ENCODE measurements at places on chromosomes 3 and 15.

- no peak for DNase-seq
Measured at GRCh38 chr3:172203522-172204258, 164.3 kb downstream of the FNDC3B start.

- no peak for DNase-seq
Measured at GRCh38 chr3:160576621-160577020, 11.2 kb upstream of the KPNA4 start.

DNA sequence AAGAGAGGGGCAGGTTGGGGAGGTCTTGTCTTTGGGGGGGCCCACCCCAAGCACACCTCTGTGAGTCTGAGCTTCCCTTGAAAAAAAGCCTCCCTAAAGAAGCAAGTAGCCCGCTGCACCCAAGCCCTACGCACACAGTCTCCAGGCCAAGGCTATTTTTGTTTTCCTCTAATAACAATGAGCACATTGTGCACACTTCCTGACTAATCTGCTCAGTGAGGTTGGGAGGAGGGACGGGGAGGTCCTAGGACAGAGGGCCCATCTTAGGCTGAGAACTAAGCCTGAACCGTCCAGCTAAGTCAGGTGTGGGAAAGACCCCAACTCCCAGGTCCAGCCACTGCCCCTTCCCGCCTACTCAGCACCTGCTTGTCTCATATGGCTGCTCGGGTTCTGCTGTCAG, 87.2 kb downstream of the HMG20A start:
- no peak for DNase-seq

GRCh38 chr3:188539631-188540194, 385.8 kb downstream of the LPP start:
- DNase-seq: no peak

DNA sequence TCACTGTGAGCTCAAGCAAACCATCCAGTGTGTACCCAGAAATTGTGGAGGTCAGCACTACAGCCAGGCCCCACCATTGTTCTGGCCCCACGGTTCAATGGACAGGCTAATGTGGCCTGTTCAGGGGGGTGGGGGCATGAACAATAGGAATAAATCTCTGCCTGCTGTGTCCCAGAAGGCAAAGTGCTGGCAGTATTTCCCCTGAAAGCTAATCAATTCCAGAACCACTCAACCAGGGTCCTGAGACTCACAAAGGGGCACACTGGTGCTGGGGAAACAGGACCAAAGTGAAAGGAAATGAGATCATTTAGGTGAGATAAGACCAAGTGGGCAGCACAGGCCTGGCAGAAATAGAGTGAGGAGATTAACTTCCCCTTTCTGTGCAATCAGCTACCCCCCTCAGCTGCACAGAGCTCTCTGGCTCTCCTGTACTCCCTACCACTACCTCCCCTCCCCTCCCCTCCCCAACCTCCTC, 11.5 kb downstream of the CRYGS start:
- no peak for DNase-seq

- no peak for DNase-seq
Measured at GRCh38 chr3:191376516-191377141, 46.3 kb upstream of the UTS2B start.

- no peak for DNase-seq
Measured at GRCh38 chr3:65402597-65402996, 636.1 kb downstream of the MAGI1 start.

All from stimulated activated CD8-positive, alpha-beta memory T cell treated with anti-CD3 and anti-CD28 coated beads, Interleukin-2, amount 100 ng/mL, for 1 hour (primary cell).